ENCODE measurements at places on chromosomes 7 and 10.

DNA sequence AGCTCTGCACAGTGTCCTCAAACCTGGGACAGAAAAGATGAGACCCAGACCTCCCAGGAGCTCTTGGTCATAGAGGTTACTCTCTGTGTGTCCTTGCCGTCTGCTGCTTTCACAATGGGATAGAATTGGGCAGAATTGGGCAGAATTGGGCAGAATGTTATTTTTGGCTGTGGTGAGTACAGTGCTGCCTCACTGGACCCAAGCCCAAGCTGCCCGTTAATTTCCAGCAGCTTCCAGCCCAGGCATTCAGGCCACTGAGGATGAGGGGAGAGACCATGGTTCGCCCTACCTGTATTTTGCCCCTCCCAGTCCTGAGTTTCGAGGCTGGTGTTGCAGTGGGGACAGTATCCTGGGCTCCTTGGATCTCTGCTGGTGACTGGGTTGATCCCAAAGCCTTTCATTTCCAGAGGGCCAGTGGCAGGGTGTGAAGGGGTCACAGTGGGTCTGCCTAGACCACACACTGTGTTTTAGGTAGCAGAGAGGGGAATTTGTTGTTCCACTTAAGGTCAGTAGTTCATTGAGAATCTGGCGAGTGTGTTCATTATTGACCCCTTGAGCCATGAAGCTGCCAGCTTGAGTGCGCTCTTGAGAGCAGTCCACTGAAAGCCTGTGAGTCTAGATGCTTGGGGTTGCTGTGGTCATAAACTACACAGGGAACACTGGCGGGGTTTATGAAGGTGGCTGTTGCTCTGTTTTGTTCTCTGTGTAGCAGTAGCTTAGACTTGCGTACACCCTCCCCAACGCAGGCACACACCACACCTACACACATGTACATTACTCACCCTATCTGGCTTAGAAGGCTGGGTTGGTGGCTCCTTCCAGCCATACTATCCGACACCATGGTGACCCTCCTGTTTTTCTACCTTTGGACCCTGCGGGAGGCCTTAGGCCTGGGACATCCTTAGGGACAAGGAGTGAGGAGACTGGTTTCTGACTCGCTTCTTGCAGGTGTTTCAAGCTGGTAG lies 23.5 kb downstream of the NACAD start:
- DNase-seq = no peak

- DNase-seq = no peak
Observed at GRCh38 chr7:105209870-105210269, 178.9 kb downstream of the SRPK2 start.

DNA sequence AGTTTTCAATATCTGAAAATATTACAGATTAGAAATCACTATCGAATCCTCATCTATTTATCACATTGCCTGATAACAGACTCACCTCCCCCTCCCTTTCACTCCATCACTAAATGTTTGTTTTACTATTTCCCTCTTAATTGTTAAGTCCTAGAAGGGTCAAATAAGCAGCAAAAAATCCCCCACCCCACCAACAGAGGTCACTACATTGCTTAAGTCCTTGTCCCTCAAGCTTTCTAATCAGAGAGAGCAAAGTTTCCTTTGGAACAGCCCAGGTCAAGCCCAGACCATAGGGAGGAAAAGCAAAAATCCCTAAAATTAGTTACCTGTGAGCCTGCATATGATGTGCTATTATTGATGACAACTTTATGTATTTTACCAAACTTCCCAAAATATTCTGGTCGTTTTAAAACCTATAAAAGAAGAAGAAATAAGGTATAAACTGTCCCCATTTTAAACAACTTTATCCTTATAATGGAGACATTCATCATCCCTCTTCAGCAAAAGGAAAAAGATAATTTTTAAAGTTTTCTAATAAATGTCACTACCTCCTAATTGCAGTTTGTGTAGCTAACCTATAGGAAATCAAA lies 95.0 kb downstream of the CNOT4 start:
- no peak for DNase-seq

- DNase-seq = no peak
Observed at GRCh38 chr7:72003236-72003635, 408.9 kb downstream of the CALN1 start.

DNA sequence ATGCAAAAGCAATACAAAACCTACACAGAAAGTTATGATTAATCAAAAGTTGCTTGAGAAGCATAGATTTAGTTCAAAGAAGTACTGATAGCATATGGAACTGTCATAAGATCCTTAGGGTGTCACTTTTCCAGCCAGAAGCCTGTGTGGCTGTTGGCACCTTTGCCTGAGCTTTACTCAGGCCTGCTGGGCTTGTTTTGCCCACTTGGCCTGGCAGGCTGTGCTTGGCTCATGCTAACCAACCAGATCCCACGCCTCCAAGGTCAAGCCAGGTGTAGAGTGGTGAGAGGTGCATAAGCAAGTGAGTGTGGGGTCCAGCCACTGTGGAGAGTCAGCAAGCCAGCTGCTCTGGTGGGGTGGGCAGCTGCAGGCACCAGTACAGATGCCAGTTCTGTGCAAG lies 12.0 kb upstream of the LIPA start:
- DNase-seq = no peak

DNA sequence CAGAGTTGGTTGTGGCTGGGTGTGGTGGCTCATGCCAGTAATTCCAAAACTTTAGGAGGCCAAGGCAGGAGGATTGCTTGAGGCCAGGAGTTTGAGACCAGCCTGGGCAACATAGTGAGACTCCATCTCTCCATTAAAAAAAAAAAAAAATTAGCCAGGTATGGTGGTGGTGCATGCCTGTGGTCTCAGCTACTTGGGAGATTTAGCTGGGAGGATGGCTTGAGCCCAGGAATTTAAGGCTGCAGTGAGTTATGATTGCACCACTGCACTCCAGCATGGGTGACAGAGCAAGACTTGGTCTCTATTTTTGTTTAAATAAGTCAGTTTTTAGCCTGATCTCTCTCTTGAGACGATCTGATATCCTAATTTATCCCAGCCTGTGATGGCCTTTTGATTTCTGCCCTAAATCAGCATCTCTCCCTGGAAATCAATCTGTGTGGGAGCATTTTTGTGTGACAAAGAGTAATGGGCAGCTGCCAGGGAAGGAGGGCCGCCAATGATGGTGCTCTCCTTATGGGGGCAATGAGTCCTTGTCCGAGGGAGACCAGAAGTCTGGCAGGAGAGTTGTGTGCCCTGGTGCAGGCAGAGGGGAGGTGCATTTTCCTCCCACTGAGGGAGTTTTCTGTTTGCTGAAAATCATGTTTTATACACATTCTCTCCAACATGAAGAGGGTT lies 111.0 kb downstream of the NRP1 start:
- DNase-seq = no peak

DNA sequence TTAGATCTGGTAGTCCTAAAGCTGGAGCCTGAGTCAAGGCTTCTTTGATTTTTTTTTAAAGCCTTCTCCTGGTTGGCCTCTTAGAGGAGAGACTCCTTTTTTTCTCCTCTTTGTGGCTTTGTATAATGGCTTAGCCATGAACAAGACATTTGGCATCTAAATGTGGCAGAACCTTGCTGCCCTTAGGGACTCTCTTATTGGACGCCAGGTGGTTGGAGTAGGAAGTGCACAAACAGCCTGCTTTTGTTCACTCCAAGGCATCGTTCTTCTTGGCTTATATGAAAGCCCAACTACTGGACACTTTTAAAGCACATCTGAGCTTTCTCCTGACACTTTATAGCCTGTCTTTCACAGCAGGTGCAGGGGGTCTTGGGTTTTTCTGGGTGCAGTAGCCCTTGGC lies 25.0 kb downstream of the ZPBP start:
- DNase-seq = no peak

GRCh38 chr10:125985557-125986240 lies 89.3 kb downstream of the FANK1 start:
- no peak for DNase-seq

- no peak for DNase-seq
Observed at GRCh38 chr10:36534471-36535002, 590.9 kb upstream of the ANKRD30A start.

DNA sequence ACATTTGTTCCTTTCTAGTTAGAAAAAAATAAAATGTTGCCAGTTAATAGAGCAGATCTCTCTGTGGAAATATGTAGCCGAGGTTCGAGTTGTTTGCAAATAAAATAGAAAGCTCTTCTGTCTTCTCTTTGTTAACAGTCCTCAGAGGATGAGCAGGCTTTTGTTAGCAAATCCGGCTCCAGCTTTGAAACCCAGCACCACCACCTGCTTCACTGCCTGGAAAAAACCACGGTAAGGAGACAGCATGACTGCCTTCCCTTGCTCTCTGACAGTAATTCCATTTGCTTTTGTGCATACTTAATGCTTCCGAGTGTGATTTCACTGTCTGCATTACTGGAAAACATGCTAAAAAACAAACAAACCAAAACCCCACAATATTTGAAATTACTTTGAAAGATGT lies 115.6 kb downstream of the TSPAN12 start:
- DNase-seq = no peak

GRCh38 chr7:100455206-100455605 lies 8.9 kb downstream of the SPACDR start:
- no peak for DNase-seq

GRCh38 chr10:80518807-80519360 lies 18.8 kb upstream of the SH2D4B start:
- no peak for DNase-seq

GRCh38 chr10:16975188-16975587 lies 154.4 kb downstream of the CUBN start:
- DNase-seq = no peak

- no peak for DNase-seq
Observed at GRCh38 chr7:28203508-28204240, 23.1 kb upstream of the JAZF1 start.

- no peak for DNase-seq
Observed at GRCh38 chr10:10508211-10508610, 509.5 kb upstream of the CELF2 start.

GRCh38 chr10:12727832-12728215 lies 273.7 kb downstream of the CCDC3 start:
- DNase-seq = no peak

DNA sequence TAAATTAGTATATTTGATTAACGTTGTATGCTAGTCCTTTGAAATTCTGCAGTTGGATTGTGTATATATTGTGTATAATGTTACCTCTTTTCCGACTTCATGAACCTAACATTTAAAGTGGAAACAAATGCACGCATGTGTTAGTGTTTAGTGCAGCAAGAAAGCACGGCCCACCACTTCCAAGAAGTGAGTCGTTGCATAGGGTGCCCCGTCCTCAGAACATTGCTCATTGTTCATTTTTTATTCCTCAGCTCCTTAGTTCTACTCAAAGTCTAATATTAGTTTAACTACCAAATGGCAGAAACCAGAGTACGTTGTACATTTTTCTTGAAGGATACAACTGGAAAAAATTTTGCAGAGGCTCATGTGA lies 407.6 kb downstream of the AUTS2 start:
- no peak for DNase-seq

GRCh38 chr10:8435186-8436055 lies 380.9 kb downstream of the GATA3 start:
- DNase-seq = no peak

DNA sequence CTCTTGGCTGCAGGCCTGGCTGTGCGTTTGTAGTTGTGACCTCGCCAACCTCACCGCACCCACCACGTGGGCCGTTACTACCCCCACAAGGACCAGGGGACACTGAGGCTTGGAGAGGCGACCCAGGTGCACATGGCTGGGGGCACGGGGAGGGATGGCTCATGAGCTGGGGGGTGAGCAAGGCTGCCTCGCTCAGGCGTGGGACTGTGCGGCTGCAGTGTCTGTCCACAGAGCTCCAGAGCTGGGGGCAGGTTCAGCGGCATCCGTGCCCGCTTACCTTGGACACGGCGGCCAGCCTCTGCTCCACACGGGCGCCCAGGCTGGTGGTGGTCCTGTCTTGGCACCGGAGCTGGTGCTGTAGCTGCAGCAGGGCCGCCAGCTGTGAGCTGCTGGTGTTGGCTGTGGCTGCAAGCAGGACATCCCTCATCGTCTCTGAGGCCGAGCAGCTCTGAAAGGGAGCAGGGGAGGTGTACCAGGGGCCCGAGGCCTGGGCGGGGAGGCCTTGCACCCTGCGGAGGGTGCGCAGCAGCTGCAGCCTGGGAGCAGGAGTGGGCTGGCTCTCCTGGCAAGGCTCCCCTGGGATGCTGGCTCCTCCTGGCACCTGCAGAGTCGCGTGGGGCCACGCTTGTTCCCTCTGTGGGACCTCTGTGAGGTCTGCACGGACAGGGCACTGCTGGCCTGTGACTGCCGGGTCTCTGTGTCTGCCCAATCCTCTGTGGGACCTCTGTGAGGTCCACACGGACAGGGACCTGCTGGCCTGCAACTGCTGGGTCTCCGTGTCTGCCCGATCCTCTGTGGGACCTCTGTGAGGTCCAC lies 60.0 kb upstream of the NKX6-2 start:
- DNase-seq = no peak

DNA sequence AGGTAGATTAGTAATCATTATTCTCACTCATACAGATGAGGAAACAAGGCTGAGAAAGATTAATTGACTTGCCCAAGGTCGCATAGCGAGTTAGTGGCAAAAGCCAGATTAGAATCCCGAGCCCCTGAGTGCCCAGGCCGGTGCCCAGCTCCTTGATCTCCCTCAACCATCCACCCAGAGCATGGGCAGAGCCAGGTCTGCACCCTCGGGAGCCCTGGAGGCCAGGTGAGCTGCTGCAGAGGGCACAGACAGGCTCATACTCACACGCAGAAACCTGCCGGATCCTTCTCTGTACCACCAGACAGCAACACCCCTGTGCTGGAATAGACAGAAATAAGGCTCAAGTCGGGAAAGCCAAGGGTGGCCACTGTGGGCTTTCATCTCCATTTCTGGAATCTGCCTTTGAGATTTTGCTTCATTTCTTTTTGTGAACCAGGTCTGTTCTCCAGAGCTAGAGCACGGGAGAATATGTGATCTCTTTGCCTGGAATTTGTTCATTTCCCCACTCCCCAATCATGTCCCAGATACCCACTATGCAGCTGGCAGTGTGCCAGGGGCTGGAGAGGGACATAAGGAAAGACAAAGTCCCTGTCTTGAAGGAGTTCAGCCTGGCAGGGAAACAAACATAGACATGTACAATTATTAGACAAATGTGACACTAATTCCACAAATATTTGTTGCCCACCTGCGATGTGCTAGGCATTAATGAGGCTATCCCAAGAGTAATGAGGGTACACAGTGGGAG lies 5.5 kb downstream of the AFAP1L2 start:
- no peak for DNase-seq

DNA sequence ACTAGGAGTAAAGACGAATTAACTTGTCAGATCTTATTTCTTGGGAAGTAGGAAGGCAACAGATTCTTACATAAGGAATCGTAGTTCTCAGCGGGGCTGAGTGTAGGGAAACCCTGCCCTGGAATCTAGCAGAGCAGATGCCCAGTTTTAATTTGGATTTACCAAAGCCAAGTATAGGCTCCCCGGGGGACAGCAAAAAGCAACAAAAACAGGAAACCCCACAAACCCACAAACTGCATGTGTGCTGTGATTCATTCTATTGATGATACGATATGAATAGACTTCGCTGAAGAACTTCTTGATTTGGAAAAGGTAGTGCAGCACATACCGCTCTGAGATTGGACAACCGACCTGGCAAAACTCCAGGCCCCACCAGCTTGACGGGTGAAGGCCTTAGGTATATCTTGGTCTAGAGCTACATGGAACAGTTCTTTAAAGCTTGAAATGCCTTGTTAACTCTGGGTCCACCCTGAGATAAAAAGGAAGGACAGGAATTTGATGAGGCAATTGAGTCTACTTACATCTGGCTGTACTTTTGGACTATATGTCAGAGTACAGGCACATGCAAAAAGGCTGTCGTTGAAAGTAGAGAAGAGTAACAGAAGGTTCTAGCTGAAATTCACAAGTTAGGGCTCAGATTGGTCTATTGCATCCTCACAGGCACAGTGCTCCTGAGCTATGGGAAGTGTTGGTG lies 49.1 kb downstream of the STRA8 start:
- DNase-seq = no peak

Data from stimulated activated CD4-positive, alpha-beta T cell treated with anti-CD3 and anti-CD28 coated beads, TNF-alpha, amount 100 ng/mL, for 24 hours (primary cell).